ENCODE measurements at places on chromosomes 3 and 15. TPM values are rescaled to one million over a fixed set of nuclear protein-coding genes. Genes with fewer than 3 reads are reported as not detected.

The MRPS22 gene
- 35.9 TPM for polyA plus RNA-seq

The CD200R1 gene
- polyA plus RNA-seq, result 2.8 TPM

DNA sequence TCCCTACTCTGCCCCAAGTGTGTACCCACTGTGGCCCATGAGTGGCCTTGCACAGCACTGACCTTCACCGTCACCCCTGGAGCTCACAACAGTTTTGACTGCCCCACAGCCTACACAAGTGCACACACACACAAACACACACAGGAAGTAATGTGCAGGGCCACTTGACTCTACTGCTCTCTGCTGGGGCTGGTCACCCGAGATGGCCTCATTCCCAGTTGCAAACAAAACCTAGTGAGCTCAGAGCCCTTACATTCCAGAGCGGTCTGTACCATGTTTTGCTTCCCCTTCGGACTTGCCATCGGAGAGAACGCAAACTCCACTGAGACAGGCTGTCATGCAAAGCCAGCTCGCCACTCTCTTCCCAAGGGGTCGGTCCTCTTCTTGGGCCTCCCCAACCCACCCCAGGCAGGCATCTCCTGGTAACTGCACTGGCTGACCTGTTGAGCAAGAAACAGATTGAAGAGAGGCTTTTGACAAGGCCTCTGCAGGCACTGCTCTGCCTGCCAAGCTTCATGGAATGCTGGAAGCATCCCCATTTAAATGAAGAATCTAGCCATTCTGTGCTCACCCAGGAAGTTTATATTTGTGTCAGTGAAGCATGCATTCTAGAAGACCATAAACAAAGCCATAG is 232.0 kb upstream of the IGF1R start:
- H3K4me1 ChIP-seq, result peaks cover 2% of the 10 kb centered on the region
- H3K27me3 ChIP-seq, result no peaks in the 10 kb centered on the region
- no peak overlapping the region for H3K4me3 ChIP-seq
- no peaks in the 10 kb centered on the region for H3K36me3 ChIP-seq
- DNase-seq, result no peak
- no peak overlapping the region for H3K27ac ChIP-seq

DNA sequence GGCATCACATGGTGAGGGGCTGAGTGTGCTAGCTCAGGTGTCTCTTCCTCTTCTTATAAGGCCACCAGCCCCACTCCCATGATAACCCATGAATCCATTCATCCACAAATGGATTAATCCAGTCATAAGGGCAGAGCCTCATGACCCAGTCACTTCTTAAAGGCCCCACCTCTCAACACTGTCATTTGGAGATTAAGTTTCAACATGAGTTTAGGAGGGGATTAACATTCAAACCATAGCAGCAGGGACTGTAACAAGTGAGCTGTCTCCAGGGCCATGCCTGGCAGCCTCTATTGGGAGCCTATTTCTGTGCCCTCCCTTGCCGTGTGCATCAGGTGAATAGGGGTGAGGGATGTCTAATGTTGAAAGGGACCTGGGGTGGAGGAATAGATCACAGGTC is 77.5 kb downstream of the CHRD start:
- DNase-seq, result no peak
- H3K4me1 ChIP-seq, result no peaks in the 10 kb centered on the region
- H3K27ac ChIP-seq, result no peak overlapping the region

DNA sequence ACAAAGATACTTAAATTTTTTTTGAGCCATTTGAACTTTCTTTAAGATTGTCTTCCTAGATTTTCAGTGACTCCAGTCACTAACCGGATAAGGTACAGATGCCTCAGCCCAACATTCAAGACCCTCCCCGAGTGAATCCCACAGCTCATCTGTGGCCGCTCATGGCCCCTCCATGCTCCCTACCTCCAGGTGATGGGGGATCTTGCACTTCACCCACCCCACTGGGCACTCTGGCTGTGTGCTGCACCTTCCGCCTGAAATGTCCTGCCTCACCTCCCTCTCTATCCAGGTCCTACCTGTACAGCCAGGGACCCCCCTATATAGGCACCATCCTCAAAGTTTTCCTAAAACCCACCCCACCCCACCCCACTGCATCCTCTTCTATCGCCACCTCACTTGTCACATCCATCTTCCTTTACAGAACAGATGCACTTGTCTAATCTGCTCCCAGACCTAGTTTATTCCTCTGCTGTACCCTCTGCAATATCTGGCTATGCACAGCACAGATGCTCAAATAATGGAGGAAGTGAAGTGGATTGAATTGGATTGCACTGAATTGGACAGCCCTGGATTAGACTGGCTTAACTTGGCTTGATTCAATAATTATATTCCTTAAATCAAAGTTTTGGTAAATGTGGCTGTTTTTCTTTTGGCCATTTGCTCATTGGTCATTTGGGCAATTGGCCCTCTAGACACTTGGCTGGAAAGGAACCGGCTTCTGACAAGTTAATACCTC is 24.5 kb downstream of the NTRK3 start:
- no peaks in the 10 kb centered on the region for H3K36me3 ChIP-seq
- H3K4me1 ChIP-seq, result no peaks in the 10 kb centered on the region
- no peak overlapping the region for H3K27ac ChIP-seq
- no peaks in the 10 kb centered on the region for H3K27me3 ChIP-seq

DNA sequence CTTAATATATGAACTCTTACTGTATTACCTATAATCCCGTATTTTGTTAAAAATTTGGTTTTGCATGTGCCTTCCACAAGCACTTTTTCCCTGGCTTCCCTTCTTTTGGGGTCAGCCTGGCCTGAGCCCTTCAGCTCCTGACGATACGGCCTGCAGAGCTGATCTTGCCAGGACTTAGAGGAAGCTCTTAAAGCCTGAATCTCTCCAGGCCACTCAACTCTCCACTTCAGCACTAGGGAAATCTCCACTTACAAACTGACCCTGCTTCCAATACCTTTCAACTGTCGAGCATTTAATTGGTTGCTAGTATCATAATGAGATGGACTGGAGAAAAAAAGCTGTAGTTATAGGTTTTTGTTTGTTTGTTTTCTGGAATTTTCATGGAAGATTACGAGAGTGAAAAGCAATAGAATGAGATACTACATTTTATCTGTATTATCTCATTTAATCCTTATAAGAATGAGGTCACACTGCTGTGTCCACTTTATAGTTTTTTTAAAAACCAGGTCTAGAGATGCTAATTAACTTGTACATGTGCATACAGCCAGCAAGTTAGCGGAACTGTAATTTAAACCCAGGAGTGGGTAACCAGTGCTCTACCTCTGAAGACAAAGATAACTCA is 54.8 kb downstream of the ZBTB38 start:
- no peak overlapping the region for H3K4me3 ChIP-seq
- DNase-seq, result no peak
- no peak overlapping the region for H3K27ac ChIP-seq
- peaks cover 21% of the 10 kb centered on the region for H3K4me1 ChIP-seq
- H3K27me3 ChIP-seq, result no peaks in the 10 kb centered on the region

DNA sequence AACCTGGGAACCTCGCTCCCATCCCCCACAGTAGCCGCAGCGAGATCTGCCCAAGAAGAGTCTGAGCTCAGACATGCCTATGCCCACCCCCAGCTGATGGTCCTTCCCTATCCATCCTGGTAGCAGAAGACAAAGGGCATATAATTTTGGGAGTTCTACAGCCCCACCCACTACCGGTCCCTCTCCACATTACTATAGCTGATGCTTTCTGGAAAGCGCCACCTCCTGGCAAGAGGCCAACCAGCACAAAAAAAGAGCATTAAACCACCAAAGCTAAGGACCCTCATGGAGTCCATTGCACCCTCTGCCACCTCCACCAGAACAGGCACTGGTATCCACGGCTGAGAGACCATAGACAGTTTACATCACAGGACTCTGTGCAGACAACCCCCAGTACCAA is 168.4 kb downstream of the MEGF11 start:
- H3K27ac ChIP-seq, result no peak overlapping the region
- no peaks in the 10 kb centered on the region for H3K36me3 ChIP-seq
